ENCODE measurements at places on chromosomes 6 and 20. TPM values are rescaled to one million over a fixed set of nuclear protein-coding genes. Genes with fewer than 3 reads are reported as not detected.

DNA sequence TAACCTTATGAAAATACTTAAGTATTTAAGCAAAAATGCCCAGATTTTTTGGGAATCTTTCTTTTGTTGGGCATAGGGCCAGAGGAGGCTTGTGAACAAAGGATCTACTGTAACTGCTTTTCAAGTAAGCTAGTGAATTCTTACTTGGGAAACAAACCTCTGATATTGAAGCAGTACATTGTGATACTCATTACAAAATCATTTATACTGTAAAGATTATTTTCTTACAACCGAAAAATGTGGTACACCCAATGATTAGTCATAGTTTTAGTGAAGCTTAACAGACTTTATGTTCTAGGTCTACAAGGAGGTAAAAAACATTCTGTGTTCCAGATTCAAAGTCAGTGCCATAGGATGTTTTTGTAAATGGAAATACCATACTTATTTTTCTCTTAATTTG lies 272.9 kb upstream of the KCNQ5 start:
- DNase-seq: peak; percentile 86
- H3K4me1 ChIP-seq: no peaks in the 10 kb centered on the region
- no peaks in the 10 kb centered on the region for H3K27me3 ChIP-seq
- no peak overlapping the region for H3K27ac ChIP-seq
- H3K4me3 ChIP-seq: no peak overlapping the region

Gene BMP7
- not detected for total RNA-seq

DNA sequence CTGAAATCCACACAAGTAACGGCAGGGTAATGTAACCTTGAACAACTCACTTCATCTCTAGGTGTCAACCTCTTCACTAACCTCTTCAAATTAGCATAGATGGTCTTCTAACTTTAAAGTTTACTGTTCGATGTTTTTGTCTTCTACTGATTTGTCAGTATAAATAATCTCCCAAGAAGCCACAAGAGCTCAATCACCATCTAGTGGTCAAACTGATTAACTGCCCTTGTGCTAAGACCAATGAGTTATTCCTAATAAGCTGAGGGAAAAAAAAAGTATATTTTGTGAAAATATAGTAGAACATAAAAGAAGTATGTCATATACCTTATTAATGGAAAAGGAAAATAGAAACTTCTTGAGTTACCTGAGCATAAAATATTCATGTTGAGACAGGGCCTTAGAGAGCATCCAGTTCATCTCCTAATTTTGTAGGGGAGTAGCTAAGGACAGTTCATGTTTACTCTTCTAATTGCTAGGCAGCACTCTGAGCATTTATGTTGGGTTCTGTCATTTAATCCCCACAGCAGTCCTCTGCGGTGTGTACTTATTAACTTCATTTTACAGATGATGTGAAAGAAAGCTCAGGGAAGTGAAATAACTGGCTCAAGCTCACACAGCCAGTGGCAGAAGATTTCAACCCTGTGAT lies 317.1 kb downstream of the ESR1 start:
- H3K36me3 ChIP-seq: peaks cover 24% of the 10 kb centered on the region
- peak; percentile 75 for DNase-seq
- H3K27me3 ChIP-seq: no peaks in the 10 kb centered on the region
- H3K27ac ChIP-seq: no peak overlapping the region
- peaks cover 2% of the 10 kb centered on the region for H3K4me1 ChIP-seq

- no peak overlapping the region for H3K4me3 ChIP-seq
- H3K27ac ChIP-seq: no peak overlapping the region
- peaks cover 22% of the 10 kb centered on the region for H3K4me1 ChIP-seq
- DNase-seq: no peak
- no peaks in the 10 kb centered on the region for H3K36me3 ChIP-seq
- no peaks in the 10 kb centered on the region for H3K27me3 ChIP-seq
Measured at GRCh38 chr6:105595829-105596228, 192.9 kb upstream of the PREP start.

Measured in IMR-90 (cell line).